ENCODE measurements at places on chromosomes 3 and 15.

GRCh38 chr3:194682189-194682693 lies 3.4 kb upstream of the FAM43A start:
- no peak for DNase-seq

DNA sequence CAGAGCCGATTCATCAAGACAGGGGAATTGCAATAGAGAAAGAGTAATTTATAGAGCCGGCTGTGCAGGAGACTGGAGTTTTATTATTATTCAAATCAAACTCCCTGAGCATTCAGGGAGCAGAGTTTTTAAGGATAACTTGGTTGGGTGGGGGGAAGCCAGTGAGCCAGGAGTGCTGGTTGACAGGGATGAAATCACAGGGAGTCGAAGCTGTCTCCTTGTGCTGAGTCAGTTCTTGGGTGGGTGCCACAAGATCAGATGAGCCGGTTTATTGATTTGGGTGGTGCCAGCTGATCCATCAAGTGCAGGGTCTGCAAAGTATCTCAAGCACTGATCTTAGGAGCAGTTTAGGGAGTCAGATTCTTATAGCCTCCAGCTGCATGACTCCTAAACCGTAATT lies 95.4 kb upstream of the CCDC80 start:
- DNase-seq: no peak

GRCh38 chr15:35764661-35765519 lies 218.9 kb upstream of the DPH6 start:
- no peak for DNase-seq

- no peak for DNase-seq
Measured at GRCh38 chr3:38643592-38643991, 5.9 kb downstream of the SCN5A start.

DNA sequence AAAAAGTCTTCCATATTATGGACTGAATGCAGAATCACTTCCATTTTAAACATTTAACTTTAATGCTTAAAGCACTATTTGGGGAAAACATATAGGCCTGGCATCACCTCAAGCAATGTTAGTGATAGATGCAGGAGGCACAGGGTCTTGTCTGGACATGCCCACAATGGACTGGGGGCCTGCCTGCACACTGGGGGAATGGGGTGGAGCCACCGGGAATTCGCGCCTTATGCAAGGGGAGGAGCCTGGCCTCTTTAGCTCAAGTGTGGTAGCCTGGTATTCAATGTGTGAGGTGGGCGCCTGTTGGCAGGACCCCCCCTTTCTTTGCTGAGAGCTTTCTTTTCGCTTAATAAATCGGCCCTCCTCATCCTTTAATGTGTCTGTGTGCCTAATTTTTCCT lies 29.9 kb downstream of the ACKR4 start:
- no peak for DNase-seq

DNA sequence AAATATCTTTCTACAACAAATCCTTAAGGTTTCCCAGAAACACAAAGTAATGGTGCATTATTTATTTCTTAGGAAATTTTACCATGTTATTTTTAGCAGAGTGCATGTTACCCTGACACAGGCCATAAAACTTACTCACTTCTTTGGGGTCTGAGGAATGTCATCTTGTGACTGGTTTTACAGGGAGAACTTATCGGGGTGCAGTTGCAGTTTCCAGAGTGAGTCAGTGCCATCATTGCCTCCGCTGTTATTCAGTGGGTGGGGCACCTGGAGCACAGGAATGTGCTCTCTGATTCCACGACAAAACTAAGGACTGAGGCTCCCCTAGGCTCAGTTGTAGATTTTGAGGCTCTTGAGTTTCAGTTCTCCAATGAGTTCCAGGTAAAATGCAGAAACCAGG lies 11.1 kb upstream of the GREM1 start:
- DNase-seq: no peak

GRCh38 chr3:197874653-197875052 lies 75.3 kb upstream of the RPL35A start:
- DNase-seq: no peak

DNA sequence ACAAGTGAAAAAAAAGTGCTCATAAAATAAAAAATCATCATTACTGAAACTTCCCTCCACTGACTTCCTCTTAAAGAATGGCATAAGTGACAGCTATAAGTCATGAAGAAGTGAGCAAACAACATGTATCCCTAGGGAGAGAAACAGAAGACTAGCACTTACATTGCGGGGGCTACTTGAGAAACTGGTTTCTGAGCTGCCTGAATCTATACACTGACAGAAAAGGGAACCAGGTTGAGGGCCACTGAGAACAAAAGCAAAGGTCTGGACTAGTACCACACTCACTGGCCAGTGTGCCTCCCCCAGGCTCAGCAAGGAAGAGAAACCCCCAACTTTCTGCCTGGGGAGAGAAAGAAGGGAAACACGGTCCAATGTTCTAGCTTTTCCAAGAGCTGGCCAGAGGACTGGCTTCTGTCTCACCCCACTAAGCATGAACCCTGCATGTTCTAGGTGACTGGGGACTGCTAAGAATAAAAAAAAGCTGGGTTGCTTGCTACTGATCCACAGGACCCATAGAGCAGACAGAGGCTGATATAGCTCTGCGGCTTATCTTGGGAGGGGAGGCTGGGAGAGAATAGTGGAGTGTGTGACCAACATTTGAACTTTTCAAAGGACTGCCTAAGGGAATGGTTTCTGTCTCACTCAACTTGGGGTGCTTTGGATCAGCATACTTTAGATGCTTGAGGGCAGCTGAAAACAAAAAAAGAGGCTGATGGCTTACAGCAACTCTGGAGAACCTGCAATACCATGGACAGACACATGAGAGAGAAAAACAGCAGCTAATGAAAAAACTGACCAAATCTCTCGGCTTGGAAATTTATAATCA lies 8.1 kb downstream of the RAD18 start:
- DNase-seq: no peak

DNA sequence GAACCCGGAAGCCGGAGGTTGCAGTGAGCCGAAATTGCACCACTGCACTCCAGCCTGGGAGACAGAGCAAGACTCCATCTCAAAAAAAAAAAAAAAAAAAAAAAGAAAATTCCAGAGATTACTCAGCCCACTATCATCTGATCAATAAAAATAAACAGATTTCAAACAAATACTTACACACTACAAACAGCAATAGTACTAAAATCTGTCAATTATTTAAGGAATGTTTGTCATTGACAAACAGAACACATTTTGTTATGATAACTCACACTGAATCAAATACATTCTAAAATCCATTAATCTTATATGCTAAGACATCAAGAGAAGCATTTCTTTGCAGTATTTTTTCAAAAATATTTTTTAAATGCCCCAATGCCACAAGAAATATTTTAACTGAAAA lies 7.6 kb downstream of the MYO9A start:
- DNase-seq: no peak

DNA sequence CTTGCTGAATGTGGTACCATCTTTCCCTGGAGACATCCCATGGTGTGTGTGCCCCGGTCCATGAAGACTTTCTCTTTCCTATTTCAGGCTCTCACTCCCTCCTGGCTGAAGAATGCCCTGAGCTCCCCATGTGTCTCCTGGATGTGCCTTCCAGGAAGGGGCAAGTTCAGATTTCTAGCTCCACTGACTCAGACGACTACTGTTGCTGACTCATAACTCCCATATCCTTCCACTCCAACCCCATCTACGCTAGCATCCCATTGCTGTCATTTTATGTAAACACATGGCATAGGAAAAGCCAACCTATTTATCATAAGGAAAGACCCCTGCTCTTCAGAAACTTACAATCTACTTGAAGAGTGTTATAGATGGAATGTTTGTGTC lies 95.0 kb downstream of the ADCY5 start:
- DNase-seq: no peak

DNA sequence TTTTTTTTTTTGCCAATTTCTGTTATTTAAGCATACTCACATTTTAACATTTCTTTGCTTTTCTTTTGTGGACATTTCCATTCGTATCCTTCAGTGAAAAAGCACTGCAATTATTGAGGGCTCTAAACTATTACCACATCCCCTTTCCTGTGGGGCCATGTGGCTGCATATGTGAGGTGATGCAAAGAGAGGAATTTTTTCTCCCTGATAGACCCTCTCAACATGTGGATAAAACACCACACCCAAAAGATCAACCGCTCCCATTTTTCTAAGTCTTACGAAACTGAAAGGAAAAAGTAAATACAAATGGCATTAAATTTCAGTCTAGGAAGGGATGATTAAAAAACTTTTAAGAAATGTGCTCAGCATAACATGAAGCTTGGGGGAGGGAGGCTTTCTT lies 68.8 kb downstream of the DNAJC13 start:
- no peak for DNase-seq

GRCh38 chr15:56227306-56227705 lies 16.4 kb downstream of the RFX7 start:
- DNase-seq: no peak

Measured in NCI-H1694 treated with DMSO at 0.1 percent for 48 hours (cell line).